ENCODE measurements at places on chromosomes 7 and 10.

DNA sequence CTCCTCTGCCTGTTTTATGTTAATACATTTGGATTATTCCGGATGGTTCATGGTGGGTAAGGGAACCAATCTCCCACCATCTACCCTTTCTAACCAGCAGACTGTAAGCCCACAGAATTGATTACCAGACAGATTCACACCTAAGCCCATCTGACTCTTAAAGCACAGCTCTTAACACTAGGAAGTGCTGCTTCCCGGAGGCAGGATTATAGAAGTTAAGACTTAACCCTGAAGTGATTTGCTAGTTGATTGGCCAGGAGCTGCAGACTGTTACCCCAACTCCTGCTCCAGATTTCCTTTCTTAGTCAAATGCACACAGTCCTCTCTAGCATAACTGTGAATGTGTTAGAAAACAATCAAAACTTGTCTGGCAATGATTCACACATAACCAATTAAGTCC is 221.7 kb downstream of the CDK14 start:
- no peak for DNase-seq

DNA sequence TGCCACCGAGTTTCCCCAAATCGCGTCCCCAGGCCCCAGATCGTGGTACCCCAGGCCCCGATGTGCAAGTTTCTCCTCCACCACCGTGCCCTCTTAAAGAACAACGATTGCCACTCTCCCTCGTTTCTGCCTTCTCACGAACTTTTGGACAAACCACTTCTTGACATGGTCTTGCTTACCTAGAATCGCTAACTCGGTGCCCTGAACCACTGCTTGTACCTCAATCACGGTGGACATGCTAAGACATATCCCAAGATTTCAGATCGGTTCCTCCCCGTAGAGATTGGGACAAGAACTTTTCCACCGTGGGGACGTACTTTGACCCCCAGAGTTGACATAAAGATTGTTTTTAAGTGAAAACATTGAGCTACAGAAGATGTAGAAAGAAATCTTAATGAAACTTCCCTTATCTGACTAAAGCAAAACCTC is 477 bp upstream of the ZC3HAV1 start:
- DNase-seq: no peak

GRCh38 chr7:77565917-77566316 is 28.8 kb downstream of the PTPN12 start:
- peak; percentile 61 for DNase-seq

DNA sequence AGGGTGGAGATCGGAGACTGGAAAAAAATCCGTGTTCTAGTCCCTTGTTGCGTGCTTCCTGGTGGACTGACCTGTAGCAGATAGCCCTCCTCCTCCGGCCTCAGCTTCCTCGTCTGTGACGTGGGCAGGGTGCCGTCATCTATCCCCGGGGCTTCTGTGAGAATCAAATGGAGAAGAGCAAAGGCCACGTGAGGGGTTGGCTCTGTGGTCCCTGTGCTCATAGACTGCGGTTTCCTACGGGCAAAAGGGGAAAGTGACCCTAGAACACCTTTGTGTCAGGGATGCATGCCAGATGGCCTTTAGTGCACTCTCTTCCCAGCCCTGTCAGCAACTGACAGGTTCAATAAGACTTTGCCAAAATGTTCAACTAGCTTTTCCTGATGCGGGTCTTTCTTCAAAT is 33.7 kb downstream of the GRK5 start:
- DNase-seq: no peak

DNA sequence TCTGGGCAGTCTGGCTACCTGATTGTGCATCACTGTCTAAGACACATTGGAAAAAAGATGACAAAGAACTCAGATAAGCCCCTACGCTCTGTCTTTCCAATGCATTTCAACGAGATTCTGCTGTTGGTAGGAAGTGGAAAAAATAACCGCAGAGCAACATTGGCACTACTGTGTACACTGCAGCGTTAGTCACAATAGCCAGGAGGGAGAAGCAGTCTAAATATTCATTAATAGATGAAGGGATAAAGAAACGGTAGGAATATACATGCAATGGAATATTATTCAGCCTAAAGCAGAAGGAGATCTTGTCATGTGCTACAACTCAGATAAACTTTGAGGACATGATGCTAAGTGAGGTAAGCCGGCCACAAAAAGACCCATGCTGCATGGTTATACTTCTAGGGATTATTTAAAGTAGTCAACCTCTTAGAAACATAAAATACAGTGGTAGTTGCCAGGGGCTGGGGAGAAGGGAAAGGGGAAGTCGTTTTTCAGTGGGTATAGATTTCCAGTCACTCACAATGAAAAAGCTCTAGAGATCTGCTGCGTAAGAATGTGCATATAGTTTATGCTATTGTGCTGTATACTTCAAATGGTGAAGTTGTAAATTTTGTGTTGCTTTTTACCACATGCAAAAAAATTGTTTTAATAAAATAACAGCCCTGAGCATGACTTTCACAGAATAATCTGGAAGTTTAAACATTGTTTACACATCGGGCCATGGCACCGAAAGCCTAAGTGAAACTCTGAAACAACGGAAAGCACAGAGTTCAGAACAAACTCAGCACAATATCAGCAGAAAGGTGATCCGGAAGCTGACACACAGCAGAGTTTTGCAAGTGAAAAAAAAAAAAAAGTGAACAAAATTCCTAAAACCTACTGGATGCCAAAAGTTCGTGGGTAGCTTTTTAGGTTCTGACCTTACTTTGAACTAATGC is 40.1 kb downstream of the ELMO1 start:
- DNase-seq: no peak

DNA sequence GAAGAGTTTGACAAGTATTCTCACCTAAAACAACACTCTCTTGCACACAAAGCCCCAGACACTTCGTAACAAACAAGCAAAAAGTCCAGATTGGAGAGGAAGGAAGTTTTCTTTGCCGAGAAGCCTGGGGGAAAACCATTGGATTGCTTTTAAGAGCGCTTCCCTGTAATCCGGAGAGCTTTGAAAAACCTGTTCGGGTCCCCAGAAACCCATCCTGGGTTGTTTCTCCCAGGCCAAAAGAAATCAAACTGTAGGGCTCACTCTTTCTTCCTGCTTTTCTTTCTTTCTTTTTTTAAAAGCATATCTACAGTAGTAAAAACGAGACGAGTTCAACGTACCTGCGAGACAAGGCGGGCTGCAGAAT is 655 bp downstream of the SP8 start:
- no peak for DNase-seq

- DNase-seq: no peak
Observed at GRCh38 chr7:108340856-108341411, 115.3 kb downstream of the NRCAM start.

- DNase-seq: no peak
Observed at GRCh38 chr7:77459311-77459726, 43.2 kb upstream of the GSAP start.

- no peak for DNase-seq
Observed at GRCh38 chr7:26507108-26507987, 215.7 kb downstream of the SNX10 start.

Data from fibroblast of villous mesenchyme (primary cell).